B cell (primary cell): ENCODE measurements at places on chromosomes 1 and 21.

- no peak for DNase-seq
Measured at GRCh38 chr1:193634470-193634869, 448.1 kb upstream of the B3GALT2 start.

- DNase-seq = no peak
Measured at GRCh38 chr1:234926264-234926558, 202.4 kb downstream of the TOMM20 start.

- no peak for DNase-seq
Measured at GRCh38 chr1:187787736-187788135, 959.0 kb downstream of the PLA2G4A start.

DNA sequence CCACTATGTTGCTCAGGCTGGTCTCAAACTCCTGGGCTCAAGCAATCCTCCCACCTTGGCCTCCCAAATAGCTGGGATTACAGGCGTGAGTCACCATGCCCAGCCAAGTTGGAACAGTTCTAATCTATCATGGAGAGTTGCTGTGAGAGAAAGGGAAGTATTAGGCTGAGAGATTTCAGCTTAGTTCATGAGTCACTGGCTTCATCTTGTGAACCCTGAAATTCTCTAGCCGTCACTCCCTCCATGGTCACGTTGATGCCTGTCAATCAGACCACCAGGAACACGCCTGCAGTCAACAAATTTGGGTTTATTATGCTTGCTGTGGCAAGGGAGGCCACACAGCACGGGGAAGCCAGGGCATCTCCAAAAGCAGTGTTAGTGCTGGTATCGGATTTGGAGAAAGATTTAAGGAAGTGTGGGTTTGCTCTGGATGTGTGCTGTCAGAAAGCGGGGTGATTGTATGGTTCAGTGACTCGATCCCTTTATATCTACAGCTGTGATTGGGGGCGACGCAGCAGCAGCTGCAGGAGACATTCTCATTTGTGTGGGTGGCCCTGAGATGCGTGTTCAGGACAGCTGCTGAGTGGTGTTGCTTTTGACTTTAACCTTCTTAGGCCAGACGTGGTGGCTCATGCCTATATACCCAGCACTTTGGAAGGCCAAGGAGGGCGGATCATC lies 18.7 kb downstream of the UQCRHL start:
- DNase-seq = no peak

- DNase-seq = peak; percentile 70
Measured at GRCh38 chr1:202625416-202626360, 84.6 kb downstream of the SYT2 start.

GRCh38 chr1:243740255-243740999 lies 109.6 kb downstream of the AKT3 start:
- no peak for DNase-seq

DNA sequence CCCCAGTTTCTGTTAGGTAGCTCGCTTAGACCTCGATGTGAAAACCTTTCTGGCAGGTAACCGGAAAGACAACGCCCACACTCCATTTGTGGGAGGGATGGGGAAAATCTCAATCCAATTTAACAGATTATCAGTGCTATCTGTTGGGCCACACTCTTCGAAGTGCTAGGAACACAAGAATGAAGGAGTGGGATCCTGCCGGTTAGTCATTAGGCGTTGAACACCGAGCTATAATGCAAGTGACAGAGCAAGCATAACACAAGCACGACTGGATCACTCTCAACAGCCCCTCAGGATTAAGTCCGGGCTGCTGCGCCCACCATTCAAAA lies 531 bp downstream of the SNIP1 start:
- DNase-seq = no peak

- no peak for DNase-seq
Measured at GRCh38 chr1:12229386-12229834, 420 bp upstream of the VPS13D start.

- DNase-seq = no peak
Measured at GRCh38 chr1:66365635-66366034, 168.3 kb upstream of the SGIP1 start.

DNA sequence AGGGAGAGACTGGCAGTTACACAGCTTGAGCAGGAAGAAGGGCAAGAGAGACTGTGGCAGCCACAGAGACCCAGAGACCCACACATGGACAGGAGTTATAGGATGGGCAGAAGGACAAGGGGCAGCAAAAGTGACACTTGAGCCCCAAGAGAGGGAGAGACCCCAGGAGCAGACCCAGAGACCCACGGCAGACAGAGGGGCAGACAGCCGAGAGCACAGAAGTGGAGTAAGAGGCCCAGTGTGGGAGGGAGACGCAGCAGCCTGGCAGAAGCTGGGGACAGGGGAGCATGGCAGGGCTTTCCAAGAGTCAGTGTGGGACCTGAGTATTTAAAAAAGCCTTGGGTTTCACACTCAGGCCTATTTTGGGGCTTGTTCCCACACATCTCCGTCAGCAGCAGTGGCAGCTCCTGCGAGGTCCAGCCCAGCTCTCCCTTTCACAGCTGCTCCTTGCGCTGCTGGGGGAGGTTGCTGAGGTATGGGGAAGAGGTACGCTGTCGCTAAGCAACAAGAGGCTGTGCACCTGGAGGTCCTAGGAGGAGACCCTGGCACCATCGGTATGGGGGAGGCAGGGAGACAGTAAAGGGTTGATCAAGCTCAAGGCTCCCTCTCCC lies 9.0 kb upstream of the MEF2D start:
- no peak for DNase-seq
